ENCODE measurements at places on chromosomes 3 and 15. TPM values are rescaled to one million over a fixed set of nuclear protein-coding genes. Genes with fewer than 3 reads are reported as not detected.

- H3K4me3 ChIP-seq: no peak overlapping the region
- H3K4me1 ChIP-seq: peaks cover 5% of the 10 kb centered on the region
- H3K27me3 ChIP-seq: no peaks in the 10 kb centered on the region
- H3K36me3 ChIP-seq: no peaks in the 10 kb centered on the region
- DNase-seq: no peak
These were observed 350.6 kb downstream of the NLGN1 start for GRCh38 chr3:173748105-173748504.

IP6K1 gene
- total RNA-seq: 42.5 TPM

DNA sequence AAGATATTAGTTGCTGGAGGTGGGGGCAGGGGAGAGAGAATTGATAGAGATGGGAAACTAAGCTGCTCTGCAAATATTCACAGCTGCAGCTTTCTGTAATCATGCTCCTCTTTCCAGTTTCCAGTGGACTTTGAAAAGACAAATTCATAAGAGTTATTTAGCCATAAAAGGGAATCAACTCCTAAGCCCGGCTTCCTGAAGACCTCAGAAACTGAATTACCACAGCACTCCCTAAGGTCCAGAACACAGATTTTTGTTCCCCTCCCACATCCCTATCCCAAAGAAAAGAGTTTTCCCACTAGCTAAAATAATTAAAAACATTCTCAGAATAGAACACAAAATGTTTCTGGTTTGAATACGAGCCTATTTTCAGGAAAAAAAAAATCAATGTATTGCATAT, 871.8 kb upstream of the NR2F2 start:
- H3K27ac ChIP-seq: no peak overlapping the region
- peak overlapping the region; percentile 9 for H3K4me3 ChIP-seq
- no peak for DNase-seq

GRCh38 chr3:107662124-107662507, 139.4 kb downstream of the BBX start:
- H3K4me1 ChIP-seq: peaks cover 18% of the 10 kb centered on the region
- no peak overlapping the region for H3K27ac ChIP-seq
- H3K36me3 ChIP-seq: peaks cover 4% of the 10 kb centered on the region
- no peak for DNase-seq
- no peak overlapping the region for H3K4me3 ChIP-seq

- H3K27me3 ChIP-seq: peaks cover under 1% of the 10 kb centered on the region
- no peak overlapping the region for H3K27ac ChIP-seq
- H3K36me3 ChIP-seq: no peaks in the 10 kb centered on the region
- no peak overlapping the region for H3K4me3 ChIP-seq
- peaks cover 28% of the 10 kb centered on the region for H3K4me1 ChIP-seq
These were observed 85.9 kb downstream of the TNIK start for GRCh38 chr3:171374260-171374659.

GRCh38 chr3:124829819-124830554, 57.2 kb downstream of the ITGB5 start:
- H3K36me3 ChIP-seq: peaks cover 19% of the 10 kb centered on the region
- no peaks in the 10 kb centered on the region for H3K27me3 ChIP-seq
- peaks cover 31% of the 10 kb centered on the region for H3K4me1 ChIP-seq
- no peak overlapping the region for H3K27ac ChIP-seq
- H3K4me3 ChIP-seq: no peak overlapping the region

DNA sequence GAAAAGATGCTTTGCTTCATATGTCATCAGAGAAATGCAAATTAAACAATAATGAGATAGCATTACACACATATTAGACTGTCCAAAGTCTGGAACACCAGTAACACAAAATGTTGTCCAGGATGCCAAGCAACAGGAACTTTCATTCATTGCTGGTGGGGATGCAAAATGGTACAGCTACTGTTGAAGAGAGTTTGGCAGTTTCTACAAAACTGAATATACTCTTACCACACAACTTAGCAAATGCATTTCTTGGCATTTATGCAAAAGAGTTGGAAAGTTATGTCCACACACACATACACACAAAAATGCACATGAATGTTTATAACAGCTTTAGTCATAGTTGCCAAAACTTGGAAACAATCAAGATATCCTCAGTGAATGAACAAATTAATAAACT, 195.2 kb upstream of the MME start:
- H3K27me3 ChIP-seq: no peaks in the 10 kb centered on the region
- H3K4me1 ChIP-seq: no peaks in the 10 kb centered on the region
- DNase-seq: no peak
- H3K4me3 ChIP-seq: no peak overlapping the region
- no peaks in the 10 kb centered on the region for H3K36me3 ChIP-seq

GOLGA6B gene
- not detected for total RNA-seq

DNA sequence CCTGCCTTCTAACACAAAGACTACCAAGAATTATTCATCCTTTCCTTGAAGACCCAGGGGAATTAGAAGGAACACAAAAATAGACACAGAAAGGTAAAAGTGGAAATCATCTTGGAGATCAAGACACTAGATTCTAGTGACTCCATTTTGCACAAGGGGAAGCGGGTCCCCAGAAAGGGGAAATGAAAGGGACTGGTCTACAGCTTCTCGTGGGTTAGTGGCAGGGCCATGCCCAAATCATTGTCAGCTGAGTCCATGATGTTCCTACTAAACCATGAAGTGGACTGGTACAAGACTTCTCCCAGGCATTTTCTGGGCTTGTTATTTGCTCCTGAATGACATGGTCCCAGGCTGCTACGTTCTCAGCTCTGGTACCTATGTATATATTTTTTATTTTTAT, 230.7 kb upstream of the TPRG1 start:
- DNase-seq: no peak
- H3K4me1 ChIP-seq: no peaks in the 10 kb centered on the region
- H3K27me3 ChIP-seq: peaks cover 5% of the 10 kb centered on the region
- no peak overlapping the region for H3K4me3 ChIP-seq
- H3K27ac ChIP-seq: no peak overlapping the region
- no peaks in the 10 kb centered on the region for H3K36me3 ChIP-seq

DNA sequence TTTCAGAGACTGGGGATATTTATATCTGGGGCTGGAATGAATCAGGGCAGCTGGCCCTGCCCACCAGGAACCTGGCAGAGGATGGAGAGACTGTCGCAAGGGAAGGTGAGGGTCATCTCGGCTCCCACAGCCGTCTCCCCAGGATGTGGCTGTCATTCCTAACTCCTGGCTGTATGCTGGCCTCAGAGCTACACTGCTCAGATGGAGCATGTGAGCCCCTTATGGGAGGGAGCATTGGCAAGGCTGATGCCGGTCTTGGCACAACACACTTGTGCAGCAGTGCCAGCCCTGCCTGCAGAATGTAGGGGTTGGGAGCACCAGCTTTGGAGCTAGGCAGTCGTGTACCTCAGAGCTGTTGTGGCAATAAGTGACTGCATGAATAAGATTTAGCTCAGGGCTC, 5.2 kb downstream of the RCCD1 start:
- peak overlapping the region; percentile 50 for H3K27ac ChIP-seq
- peaks cover 11% of the 10 kb centered on the region for H3K36me3 ChIP-seq
- peaks cover 12% of the 10 kb centered on the region for H3K4me1 ChIP-seq
- H3K27me3 ChIP-seq: no peaks in the 10 kb centered on the region
- H3K4me3 ChIP-seq: peak overlapping the region; percentile 49
- DNase-seq: no peak

LRTM1 gene
- 0.29 TPM for total RNA-seq

LINGO1 gene
- 19.6 TPM for total RNA-seq

EIF4E3 gene
- 14.4 TPM for total RNA-seq

DNA sequence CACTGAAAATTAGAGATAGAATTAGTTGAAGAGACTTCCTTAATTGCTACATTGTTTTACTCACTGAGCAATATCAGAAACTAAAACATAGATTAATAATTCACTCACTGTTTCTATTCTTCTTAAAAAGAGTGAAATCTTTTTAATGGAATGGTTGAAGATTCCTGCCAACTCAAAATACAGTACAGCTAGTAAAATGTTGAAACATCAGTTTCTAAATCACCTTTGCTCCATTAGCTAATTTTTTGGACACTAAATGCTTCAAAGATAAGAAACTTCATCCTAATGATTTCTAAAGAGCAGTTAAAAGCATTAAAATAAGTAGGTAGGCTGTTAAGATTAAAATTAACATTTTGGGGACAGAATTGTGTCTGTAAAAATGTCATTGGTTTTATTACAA, 10.5 kb upstream of the NIT2 start:
- peaks cover 21% of the 10 kb centered on the region for H3K36me3 ChIP-seq
- DNase-seq: no peak
- H3K4me3 ChIP-seq: no peak overlapping the region
- H3K4me1 ChIP-seq: no peaks in the 10 kb centered on the region
- no peak overlapping the region for H3K27ac ChIP-seq

TNNC1 gene
- 16.6 TPM for total RNA-seq

DNA sequence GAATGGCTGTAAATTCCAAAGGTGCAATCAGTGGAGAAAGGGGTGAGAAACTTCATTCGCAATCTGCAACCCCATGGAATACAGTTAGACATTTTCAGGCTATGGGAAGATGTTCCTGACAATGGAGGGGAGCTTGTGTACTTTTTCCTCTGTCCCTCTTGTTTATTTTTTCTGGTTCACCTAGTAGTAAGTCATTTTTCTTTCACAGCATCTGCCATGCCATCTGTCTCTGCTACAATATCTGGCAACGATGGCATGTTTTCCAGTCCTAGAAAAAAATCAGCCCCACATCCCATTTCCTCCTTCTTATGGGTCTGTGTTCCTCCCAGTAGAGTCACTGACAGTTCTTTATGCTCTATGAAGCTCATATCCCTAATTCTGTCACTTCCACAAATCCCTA, 76.0 kb downstream of the SSR3 start:
- H3K36me3 ChIP-seq: no peaks in the 10 kb centered on the region
- H3K27me3 ChIP-seq: no peaks in the 10 kb centered on the region
- no peak for DNase-seq

DNA sequence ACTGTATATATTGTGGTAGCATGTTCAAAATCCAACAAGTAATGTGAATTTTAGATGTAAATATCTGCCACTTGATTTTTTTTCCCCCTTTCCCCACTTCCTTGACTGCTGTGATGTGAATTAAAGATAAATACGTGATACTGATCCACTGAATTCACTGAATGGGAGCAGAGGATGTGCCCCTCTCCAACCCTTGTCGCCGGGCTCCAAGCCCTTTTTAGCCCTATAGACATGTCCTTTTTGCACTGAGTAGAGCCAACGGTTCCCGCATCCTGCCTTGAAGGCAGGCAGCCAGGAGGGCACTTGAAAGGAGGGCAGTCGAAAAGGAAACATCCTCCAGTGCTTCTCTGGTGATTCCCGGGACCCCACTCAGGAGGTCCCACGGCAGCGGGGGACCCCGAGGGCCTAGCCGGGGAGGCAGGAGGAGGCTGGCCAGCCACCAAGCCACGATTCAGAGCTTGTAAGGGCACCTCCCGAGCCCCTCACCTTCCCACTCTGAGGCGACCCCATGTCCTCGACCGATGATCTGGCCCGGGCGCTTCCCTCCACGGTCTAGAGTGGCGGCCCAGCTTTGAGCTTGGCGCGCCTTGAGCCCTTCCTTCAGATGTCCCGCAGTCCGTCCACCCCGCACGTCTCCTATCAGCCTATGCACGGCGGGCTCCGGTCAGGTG, 901 bp upstream of the MANF start:
- DNase-seq: no peak
- H3K27me3 ChIP-seq: no peaks in the 10 kb centered on the region
- H3K4me3 ChIP-seq: peak overlapping the region; percentile 99
- peak overlapping the region; percentile 99 for H3K27ac ChIP-seq
- peaks cover 23% of the 10 kb centered on the region for H3K36me3 ChIP-seq
- peaks cover 31% of the 10 kb centered on the region for H3K4me1 ChIP-seq

DNA sequence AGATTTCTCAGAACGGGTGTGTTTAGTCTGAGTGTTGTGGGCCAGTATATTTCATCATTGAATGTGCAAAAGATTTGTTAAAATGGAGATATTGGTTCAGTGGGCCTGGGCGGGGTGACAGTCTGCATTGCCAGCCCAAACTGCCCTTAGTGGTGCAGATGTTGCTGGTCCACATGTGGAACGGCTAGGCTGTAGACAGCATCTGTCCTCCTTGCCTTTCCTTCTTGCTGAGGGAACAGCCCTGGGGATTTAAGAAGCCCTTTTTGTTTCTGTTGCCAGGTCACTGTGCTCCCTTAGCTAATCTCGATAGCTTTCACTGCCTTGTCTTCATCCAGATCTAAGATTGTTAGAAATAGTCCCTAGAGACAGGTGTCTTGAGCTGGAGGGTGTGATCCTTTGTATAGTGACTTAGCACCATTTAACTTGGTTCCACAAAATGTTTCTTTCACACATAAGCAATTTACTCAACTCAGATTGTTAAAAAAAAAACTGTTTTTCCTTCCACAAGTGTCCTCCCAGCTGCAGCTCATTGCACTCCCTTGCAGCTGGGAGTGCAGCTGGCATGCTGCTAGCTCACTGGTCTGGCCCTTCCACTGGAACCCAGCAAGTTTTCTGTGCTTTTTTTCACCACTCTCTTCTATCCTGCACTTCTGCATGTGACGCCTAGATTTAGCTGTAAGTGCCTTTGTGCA, 37.5 kb downstream of the GAP43 start:
- H3K4me1 ChIP-seq: peaks cover 42% of the 10 kb centered on the region
- no peaks in the 10 kb centered on the region for H3K27me3 ChIP-seq
- H3K4me3 ChIP-seq: peak overlapping the region; percentile 17
- no peak for DNase-seq
- no peaks in the 10 kb centered on the region for H3K36me3 ChIP-seq
- no peak overlapping the region for H3K27ac ChIP-seq

DNA sequence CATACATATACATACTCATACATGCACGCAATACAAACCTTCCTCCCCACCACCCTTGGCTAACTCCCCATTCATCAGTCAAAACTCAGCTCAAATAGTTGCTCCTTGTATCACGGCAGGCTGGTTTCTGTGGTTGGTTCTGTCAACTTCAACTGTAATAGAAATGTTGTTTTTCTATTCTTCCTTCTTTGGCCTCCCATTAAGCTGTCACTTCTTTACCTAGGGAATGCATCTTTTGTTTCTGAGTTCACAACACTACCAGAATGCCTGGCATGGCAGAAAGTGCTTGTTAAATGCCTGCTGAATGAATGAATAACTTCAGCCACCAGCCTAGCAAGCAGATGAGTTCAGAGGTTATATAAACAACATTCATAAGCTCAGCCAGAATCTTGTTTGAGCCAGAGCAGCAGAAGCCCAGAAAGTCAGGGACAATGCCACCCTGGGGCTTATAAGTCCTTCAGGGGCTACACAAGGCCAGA, 63.1 kb downstream of the B3GALNT1 start:
- H3K4me1 ChIP-seq: peaks cover 21% of the 10 kb centered on the region
- peak overlapping the region; percentile 9 for H3K4me3 ChIP-seq
- DNase-seq: no peak
- peaks cover 11% of the 10 kb centered on the region for H3K36me3 ChIP-seq

GRCh38 chr15:44712346-44713005, 1.2 kb downstream of the B2M start:
- peak overlapping the region; percentile 100 for H3K4me3 ChIP-seq
- peak overlapping the region; percentile 99 for H3K27ac ChIP-seq
- no peak for DNase-seq
- H3K4me1 ChIP-seq: peaks cover 15% of the 10 kb centered on the region
- no peaks in the 10 kb centered on the region for H3K27me3 ChIP-seq

C3orf22 gene
- not detected for total RNA-seq
